ENCODE measurements at places on chromosomes 11 and 22.

GRCh38 chr11:44765676-44766075 is 38.9 kb downstream of the TSPAN18 start:
- no peak for DNase-seq

- no peak for DNase-seq
These were observed 12.4 kb upstream of the NAP1L4 start for GRCh38 chr11:3004481-3004880.

GRCh38 chr11:118907051-118908042 is 18.4 kb downstream of the BCL9L start:
- peak; percentile 57 for DNase-seq

- no peak for DNase-seq
These were observed 10.0 kb upstream of the MMP1 start for GRCh38 chr11:102807921-102808320.

DNA sequence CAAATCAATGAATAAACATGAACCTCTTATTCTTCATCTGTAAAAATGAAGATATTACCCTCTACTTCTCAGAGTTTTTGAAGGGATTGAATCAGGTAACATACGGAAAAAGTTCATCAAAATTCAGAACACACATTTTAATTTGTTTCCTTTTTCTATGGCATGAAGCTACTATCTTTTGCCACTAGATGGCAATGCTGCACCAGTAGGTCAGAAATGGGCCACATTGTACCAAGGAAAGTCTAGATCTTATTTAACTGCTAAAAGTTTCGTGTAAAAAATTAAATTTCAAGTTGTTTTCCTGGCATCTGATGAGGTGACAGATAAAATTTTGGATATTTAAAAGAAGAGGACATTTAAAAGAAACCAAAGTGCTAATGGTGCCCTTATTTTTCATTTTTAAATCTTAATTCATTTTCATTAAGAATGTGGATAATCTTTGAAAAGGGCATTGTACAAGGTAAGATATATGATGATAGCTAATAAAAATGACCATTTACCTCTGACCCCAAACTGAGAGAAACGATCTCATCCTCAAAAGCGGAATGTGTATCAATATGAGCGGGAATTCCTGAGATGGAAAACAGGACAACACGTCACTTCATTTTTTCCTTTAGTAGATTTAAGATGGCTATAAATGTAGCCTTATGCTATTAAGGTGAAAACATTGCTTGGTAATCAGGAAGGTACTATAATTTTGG is 16.1 kb downstream of the ALKBH8 start:
- peak; percentile 27 for DNase-seq

GRCh38 chr11:9143721-9144120 is 52.3 kb upstream of the SCUBE2 start:
- DNase-seq = no peak

DNA sequence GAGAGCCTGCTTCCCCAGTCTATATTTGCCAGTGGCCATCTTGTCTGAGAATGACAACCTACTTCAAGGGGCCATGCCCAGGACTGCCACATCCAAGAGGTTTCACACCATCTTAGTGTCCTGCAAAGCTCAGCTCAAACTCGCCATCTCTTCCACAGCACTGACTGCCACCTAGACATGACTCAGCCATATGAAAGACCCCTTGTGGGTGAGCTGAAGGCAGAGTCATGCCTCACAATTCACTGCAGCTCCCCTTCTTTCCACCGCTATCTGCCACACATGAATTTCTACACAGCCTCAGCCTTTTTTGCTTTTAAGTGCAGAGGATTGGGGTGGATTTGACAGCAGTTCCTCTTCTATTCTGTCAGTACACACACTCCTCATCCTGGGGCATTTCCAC is 127.5 kb downstream of the GALNT18 start:
- DNase-seq = no peak

GRCh38 chr11:106281455-106282173 is 204.2 kb downstream of the AASDHPPT start:
- DNase-seq = peak; percentile 79

- no peak for DNase-seq
These were observed 48.8 kb downstream of the TRIM44 start for GRCh38 chr11:35711173-35711910.

GRCh38 chr22:30424534-30425326 is 838 bp upstream of the MTFP1 start:
- peak; percentile 28 for DNase-seq

GRCh38 chr22:46748908-46749675 is 11.0 kb upstream of the CERK start:
- DNase-seq = peak; percentile 54

GRCh38 chr11:123303924-123304323 is 108.9 kb upstream of the CLMP start:
- DNase-seq = no peak

- no peak for DNase-seq
These were observed 175.8 kb downstream of the MPPED1 start for GRCh38 chr22:43587574-43587973.

DNA sequence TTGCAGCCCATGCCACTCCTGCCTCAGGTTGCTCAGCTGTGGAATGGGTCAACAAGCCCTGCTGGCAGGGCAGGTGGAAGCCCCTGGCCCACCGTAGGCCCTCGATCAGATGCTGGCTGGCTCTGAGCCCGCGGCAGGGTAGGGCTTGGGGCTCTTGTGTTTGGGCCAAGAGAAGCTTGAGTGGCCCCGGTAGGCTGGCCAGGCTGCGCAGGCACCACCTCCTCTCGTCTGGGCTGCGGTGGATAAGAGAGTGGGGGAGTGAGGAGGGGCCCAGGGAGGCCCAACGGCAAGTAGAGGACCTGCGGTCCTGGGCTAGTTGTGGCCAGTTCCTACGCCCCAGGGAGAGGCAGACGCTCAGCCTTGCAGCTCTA is 115.2 kb downstream of the CEP164 start:
- no peak for DNase-seq

- no peak for DNase-seq
These were observed 15.0 kb downstream of the SIK2 start for GRCh38 chr11:111617286-111617685.

DNA sequence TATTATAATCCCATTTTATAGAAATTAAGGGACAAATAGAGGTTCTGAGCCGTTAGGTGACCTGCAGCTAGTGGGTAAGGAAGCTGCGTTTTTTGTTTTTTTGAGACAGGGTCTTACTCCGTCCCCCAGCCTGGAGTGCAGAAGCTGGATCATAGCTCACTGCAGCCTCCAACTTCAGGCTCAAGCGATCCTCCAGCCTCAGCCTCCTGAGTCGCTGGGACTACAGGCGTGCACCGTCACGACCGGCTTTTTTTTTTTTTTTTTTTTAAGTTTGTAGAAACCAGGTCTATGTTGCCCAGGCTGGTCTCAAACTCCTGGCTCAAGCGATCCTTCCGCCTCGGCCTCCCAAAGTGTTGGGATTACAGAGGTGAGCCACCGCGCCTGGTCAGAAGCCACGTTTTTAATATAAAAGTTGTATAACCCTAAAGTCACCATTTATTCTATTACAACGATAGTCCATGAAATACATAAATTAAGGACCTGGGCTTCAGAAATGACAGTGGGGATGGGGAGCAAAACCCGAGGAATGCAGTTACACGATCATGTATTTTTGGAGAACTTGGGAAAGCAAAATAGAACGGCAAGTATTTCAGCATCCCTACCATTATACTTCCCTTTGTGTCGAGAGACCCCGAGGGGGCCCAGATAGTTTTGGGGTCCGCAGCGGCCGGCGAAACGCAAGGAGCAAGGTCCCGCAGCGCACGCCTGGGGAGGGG is 638 bp downstream of the SAAL1 start:
- DNase-seq = no peak

DNA sequence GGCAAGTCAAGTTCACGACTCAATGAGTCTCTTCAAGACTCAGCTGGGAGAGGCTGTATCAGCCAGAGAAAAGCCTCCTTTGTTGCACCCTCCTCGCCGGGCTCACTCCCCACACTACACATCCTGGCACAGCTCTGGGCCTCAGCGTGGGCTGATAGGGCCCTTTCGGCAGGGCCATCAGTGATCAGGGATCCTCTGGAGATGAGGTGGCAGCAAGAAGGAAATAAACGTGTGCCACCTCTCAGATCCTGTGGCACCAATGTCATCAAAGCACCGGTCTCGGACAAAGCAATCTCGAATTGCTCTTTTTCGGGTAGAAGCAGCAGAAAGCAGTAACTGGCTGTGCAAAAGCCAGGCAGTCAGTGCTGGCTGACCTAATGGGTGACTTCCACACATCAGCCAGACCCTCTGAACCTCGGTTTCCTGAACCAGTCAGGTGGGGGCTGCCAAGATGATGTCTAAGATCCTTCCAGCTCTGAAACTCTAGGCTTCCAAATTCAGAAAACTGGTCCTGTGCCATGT is 2.1 kb downstream of the EHD1 start:
- DNase-seq = no peak

DNA sequence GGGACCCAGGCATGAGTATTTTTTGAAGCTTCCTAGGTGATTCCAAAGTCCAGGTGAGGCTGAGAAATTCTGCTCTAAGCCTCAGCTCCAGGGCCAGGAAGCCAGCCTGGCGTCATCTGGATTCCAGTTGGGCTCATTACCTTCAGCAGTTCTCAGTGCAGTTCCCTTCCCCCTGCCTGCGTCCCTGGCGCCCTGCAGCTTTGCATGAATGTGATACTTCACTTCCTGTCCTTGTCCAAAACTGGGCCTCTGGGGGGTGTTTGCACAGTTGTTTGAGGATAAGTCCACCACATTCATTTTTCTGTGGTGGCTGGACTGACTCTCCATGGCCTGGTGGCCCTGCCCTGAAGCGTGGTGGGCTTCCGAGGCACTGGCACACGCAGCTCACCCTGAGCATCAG is 98.1 kb downstream of the TENM4 start:
- DNase-seq = no peak

DNA sequence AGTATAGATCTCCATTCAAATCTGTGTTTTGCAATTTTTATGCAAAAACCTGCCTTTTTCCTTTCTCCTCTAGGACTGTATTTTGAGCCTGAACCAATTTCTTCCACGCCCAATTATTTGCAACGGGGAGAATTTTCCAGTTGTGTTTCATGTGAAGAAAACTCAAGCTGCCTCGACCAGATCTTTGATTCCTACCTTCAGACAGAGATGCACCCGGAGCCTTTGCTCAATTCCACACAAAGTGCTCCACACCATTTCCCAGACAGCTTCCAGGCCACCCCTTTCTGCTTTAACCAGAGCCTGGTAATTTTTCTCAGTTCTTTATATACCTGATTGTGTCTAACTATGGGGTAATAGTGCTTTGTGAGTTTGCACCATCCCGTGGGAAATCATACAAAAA is 8.0 kb downstream of the POU2AF3 start:
- no peak for DNase-seq
